ENCODE measurements at places on chromosomes 6 and 20.

DNA sequence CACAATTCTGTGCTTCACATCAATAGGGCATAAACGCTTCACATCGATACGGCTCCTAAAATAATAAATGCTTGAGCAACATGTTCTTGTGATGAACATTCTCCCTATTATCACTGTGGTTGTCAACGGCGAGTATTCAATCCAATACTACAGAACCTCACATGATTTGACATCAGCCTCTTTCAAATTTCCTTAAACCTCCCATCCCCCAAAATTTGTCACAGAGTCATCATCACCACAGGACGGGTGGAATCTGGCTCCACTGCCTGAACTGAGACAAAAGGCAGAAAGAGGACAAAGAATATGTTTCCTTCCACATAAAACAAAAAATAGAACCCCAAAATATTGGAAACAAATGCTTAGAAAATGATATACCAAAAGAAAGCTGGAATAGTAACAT lies 7.3 kb downstream of the THEMIS start:
- no peak for DNase-seq

- DNase-seq, result no peak
These were observed 61.7 kb downstream of the TCP11 start for GRCh38 chr6:35079311-35080000.

DNA sequence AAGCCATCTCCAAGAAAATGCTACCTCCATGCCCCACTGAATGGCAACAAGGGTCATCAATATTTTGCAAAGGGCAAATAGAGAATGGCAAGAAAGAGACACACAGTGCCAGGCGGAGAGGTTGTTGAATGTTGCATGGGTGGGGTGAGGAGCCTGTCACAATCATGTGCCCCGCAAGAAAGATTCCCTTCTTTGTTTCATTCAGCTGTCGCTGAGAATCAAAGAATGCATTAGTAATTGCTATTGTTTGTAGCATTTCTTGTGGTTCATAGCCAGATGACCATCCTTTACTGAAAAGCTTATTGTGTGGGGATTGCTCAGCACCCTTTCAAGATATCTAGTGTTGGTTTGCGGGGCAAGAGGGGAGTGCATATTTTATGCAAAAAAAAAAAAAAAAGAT lies 166.5 kb upstream of the QKI start:
- DNase-seq, result no peak

DNA sequence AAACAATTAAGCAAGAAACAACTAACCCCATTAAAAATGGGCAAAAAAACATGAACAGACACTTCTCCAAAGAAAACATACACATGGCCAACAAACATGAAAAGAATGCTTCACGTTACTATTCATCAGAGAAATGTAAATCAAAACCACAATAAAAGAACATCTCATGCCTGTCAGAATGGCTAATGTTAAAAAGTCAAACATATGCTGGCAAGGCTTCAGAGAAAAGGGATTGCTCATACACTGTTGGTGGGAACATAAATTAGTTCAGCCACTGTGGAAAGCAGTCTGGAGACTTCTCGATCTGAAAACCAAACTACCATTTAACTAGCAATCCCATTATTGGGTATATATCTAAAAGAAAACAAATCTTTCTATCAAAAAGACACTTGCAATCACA lies 217.5 kb downstream of the TINAG start:
- no peak for DNase-seq

DNA sequence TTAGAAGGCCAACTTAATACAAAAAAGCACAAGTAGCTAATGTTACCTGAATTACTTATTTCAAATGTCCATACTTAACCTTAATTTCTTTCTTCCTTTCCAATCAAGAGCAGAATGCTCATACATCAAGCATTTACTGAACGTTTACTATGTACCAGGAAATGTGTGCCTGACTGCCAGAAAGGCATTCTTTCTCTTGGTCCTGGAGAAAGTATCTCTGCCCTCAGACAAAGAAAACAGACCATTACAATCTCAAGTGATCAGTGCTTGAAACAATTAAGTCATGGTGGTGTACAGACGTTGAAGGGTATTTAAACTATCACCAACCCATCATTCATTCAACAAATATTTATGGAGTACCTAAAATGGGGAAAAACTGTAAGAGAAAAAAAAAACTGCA lies 26.4 kb downstream of the CSNK2A1 start:
- DNase-seq, result no peak

- DNase-seq, result no peak
These were observed 21.1 kb downstream of the EYA2 start for GRCh38 chr20:46915575-46916257.

DNA sequence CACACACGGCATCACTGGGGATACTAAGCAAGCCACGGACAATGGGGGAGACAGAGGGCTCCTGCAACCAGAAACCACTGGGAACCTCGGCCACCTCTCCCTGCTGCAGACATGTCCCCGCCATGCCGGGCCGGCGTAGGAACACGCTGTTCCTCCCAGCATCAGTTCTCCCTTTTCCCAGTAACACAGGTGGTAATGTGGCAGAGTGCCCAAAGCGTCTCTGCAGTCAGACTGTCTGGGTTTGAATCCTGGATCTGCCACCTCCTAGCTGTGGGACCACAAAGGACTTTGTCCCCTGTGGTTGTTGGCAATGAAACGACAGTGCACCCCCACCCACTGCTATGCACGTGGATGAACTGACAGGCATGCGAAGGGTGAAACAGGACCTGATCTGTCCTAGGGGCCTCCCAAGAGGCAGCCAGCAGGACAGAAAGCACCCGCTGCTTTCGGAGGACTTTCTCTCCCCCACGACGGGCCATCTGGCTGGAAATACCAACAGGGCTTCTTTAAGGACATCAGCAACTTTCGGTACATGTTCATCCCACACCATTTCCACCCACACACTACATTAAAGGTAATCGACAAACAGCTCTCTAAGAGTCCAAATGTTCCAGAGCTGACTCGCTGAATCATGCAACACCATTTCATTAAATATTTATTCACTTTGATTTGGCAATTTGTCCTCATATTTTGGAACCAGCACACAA lies 74.1 kb downstream of the SULF2 start:
- no peak for DNase-seq

DNA sequence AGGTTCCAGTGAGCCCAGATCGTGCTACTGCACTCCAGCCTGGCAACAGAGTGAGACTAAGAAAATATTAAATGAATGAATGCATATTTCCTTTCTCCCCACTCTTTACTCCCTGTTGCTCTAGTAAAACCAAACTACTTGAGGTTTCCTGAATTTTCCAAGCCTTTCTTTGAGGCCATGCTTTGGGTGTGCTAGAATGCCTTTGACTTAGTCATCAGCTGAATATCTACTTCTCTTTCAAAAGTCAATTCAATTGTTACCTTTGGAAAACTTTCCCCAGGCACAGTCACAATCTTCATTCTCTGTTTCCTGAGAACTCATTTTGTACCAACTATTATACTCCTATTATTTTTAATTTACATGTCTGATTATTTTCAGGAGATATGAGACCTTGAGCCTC lies 27.5 kb upstream of the CEP85L start:
- DNase-seq, result no peak

DNA sequence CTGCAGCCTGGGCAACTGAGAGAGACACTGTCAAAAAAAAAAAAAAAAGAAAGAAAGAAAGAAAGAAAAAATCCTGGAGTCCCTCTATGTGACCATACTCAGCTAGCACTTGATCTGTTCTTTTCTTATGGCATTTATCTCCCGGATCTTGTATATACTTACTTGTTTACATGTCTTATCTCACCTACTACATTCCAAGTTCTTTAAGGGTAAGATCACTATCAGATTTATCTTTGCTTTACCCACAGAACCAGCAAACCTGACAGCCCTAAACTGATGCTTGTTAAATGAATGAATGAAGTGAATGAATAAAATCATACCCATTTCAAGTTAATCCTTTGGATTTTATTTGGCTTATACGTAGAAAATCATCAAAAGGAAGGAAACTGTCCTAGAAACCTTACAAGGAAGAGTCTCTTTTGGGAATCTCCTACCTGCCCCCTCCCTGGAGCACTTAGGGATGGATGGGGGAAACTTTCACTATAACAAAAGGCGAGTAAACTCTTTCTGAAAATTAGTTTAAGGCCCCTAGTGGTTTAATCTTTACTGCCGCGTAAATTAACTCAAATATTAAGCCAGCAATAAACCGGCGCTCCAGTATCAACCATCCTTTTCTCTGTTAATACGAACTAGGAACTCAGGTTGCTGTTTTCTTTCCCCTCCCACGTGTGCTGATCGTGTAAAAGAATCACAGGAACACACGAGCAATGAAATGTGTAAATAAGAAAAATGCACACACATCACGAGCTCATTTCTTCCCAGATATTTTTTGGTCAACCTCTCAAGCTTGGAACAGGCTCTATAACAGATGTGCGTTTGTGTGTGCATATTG lies 1.3 kb upstream of the UTRN start:
- no peak for DNase-seq

DNA sequence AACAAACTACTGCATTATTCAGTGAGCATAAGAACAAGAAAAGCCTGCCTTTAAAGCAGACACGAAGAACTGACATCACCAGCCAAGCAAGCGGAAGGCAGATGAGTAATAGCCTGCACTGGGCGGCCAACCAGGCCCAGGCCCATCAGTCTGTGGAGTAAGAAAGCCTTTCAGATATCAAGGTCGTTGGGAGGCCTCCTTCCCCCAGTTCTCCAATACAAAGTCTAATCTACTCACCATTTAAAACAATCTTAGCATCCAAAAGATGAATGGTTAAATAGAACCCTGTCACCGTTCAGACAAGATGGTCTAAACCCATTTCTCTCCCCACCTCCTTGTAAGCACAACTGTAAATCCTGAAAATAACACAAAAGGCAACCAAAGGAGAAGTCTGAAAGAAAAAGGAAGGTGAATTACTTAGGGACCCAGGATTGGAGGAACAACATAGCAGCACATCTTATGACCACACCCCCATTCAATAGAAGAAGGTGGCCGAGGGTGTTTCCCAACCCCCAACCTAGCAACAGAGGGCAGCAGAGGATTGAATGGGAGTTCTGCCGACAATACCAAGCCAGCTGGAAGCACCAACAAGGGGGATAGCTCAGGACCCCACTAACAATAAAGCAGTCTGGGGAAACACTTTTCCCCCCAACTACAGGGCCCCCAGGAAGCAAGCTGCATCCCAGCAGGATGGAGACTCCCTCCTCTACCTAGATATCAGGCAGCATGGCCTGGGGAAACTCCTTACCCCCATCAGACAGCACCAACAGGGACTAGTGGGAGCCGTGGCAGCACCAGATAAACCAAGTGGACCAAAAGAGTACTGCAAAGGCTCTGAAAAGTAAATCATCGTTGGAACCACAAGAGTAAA lies 67.9 kb downstream of the ZHX3 start:
- peak; percentile 45 for DNase-seq

- DNase-seq, result peak; percentile 65
These were observed at the start of gene RAB23 for GRCh38 chr6:57221936-57222742. RAB23 (minus strand) TSS chr6:57222307; CDS start chr6:57210380, 11,927 bp downstream.

DNA sequence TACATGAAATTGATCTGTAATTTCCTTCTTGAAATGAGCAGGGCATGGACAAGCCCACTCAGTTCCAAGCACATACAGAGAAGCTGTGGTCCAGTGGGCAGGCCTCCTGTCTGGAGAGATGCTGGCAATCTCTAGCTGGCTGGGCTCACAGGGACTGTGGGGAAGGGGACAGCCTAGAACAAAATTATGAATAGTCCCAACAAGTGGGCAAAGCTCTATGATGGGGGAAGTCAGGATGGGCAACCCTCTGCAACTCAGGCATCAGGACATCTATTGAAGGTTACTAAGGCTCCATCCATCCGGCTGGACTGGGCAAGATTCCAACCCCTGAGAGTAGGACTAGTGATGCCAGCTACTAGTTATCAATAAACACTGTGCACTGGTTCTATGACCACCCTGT lies 40.9 kb downstream of the TRERF1 start:
- no peak for DNase-seq

GRCh38 chr6:160519603-160520042 lies 144.5 kb downstream of the LPA start:
- DNase-seq, result peak; percentile 24

GRCh38 chr6:3799719-3800118 lies 48.2 kb upstream of the PXDC1 start:
- no peak for DNase-seq

DNA sequence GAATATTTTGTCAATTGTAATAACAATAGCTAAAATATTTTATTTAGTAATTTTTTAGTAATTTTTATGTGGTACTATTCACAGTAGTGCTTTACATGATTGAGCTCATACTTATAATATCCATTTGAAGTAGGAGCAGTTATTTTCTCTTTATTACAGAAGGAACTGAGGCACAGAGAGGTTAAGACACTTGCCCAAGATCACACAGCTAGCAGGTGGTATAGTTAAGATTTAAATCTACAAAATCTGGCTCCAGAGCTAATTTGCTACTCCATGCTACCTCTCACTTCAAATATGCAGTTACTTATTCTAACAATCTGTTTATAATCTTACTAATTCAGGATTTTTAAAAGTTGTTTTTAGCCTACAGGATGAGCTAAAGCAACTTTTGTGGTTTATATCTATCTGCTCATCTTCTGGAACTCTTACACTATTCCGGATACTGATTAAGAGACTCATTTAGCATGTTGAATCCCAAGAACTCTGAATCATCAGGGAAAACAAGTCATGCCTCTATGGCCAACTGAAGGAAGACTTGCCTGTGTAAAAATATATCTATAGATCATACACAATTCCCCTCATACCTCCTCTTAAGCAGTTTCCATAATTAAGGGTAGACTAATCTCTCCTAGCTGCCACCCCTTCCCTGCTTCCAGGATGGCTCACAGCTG lies 324.2 kb downstream of the UBE3D start:
- no peak for DNase-seq
